Stimulated activated CD8-positive, alpha-beta memory T cell treated with anti-CD3 and anti-CD28 coated beads, Interleukin-2, amount 100 ng/mL, for 1 hour (primary cell): ENCODE measurements at places on chromosomes 2 and 18.

DNA sequence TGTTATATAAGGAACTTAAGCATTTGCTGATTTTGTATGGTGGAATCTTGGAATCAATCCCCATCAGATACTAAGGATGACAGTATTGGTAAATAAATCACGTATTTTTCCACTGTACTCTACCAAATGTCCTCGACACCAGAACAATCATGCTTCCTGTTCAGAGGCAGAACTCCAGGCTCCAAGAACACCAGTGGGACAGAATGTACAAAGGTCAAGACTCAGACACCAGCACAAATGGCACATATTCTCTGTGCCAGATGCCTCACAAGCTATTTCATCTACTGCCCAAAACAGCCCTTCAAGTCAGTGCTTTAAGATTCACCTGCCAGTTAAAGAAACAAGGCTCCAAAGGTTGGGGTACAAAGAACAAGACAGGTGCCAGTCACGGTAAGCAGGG, 420.5 kb downstream of the STK39 start:
- DNase-seq = no peak

DNA sequence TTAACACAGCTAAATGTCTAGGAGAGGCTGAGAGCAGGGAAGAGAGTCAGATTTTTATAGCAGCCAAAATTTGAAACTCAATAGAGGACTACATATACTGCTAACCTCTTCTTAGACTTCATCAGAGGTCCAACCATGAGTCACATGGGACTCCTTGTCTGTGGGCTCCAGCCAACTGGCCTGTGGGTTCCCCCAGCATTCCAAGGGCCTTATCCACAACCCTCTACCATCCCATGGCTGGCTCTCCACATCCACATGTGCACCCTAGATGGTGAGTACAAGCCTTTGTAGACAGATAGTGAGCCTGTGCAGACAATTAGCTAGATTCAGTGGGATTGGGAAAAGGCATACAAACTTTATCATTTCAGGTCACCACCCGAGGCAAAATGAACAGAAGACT, 901.9 kb upstream of the ZEB2 start:
- no peak for DNase-seq

- no peak for DNase-seq
Observed at GRCh38 chr18:36769172-36769571, 59.6 kb downstream of the TPGS2 start.

- no peak for DNase-seq
Observed at GRCh38 chr18:30491815-30492551, 550.6 kb downstream of the DSC3 start.

DNA sequence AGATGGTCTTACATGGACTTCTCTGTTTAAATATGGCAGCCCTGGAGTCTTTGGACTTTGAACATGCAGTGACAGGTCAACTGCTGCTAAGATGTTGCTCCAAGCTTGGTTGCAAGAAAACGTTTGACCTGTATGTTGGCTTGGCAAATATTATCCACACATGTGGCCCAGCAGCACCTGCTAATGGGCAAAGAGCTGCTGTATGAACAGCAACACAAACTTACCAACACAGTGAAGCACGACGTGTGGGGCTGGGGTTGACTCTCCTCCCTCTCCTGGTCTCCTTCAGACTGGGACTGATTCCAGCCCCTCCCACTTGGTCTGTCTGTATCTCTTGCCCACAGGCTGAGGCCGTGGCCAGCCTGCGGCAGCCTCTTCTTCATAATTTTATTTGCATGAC, 3.8 kb downstream of the KCNE4 start:
- no peak for DNase-seq

GRCh38 chr2:50720697-50721315, 311.1 kb downstream of the NRXN1 start:
- no peak for DNase-seq

DNA sequence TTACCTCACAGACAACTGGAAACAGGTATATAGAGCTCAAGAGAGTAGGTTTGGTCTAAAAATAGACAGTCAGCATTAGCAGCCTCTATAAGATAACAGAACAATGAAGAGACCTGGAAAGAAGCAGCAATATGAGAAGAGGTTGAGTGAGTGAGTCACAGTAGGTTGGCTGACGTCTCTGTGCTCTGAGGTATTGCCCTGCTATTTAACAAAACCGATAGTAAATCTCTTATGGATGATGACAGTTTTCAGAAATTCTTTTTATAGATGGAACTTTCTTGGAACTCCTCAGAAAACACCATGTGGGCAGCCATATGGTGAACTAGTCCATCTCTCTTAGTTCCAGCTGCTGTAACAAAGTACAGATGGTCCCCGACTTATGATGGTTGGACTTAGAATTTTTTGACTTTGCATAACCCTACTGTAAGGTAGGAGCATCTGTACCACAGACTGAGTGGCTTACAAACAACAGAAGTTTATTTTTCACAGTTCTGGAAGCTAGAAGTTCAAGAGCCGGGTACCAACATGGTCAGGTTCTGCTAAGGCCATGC, 123.5 kb downstream of the MBD2 start:
- DNase-seq = no peak

- no peak for DNase-seq
Observed at GRCh38 chr2:121502781-121503180, 27.9 kb upstream of the RNU4ATAC start.

DNA sequence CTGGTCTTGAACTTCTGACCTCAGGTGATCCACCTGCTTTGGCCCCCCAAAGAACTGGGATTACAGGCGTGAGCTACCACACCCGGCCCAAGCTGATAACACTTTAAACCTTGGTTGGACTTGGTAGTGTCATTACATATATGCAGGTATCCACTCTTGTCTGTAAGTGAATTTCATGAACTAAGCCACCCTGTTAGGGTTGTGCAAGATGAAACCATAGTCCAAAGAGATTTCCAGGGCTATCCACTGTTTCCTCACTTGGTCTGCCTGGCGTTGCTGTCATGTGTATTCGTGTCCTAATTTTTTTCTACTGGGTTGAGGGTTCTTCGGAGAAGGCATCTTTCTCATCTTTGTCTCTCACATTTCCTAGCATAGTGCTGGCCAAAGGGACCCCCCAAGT, 203.0 kb downstream of the CAMKMT start:
- no peak for DNase-seq

GRCh38 chr2:235000426-235001236, 48.8 kb downstream of the SH3BP4 start:
- no peak for DNase-seq

DNA sequence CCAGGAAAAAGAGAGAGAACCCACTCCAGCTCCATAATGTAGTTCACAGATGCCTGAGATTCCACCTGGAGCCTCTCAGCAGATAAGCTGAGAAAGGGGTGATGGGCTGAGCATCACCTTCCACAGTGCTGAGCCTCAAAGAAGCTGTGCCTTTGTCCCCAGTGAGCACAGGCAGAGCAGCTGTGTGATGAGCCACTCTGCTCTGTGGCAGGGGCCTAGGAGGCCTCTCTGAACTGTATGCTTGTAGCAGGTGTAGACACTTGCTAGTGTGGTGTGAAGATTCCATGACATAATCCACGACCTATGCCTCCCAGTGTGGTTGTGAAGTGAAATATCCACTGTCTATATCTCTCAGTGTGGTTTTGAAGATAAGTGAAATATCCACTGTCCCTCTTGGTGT, 70.4 kb upstream of the MGAT4A start:
- DNase-seq = no peak

GRCh38 chr2:31314761-31315160, 80.8 kb downstream of the EHD3 start:
- no peak for DNase-seq
